Right forelimb (tissue), 1 donor: ENCODE measurements at places on chromosomes 3 and 15.

DNA sequence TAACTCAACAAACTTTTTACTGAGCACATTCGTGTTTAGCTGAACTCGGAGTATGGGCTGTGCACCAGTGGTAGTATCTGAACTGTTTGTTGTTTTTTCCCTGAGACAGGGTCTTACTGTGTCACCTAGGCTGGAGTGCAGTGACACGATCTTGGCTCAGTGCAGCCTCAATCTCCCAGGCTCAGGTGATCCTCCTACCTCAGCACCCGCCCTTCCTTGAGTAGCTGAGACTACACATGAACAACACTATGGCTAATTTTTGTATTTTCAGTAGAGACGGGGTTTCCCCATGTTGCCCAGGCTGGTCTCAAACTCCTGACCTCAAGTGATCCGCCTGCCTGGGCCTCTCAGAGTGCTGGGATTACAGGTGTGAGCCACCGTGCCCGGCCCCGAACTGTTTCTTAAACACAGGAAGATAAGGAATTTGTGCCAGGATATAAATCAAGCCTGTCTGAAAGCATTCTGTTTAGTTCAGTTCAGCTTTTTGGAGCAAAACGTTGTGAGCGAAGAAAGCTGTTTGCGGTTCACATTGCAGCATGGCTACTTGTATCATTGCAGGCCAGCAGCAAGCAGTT, 40.4 kb upstream of the SKOR1 start:
- DNase-seq: no peak

- no peak for DNase-seq
Observed at GRCh38 chr15:87623832-87624231, 632.7 kb downstream of the NTRK3 start.

GRCh38 chr3:64445109-64445943, 220.1 kb upstream of the PRICKLE2 start:
- DNase-seq: peak; percentile 79

GRCh38 chr3:105906836-105907235, 38.0 kb upstream of the CBLB start:
- DNase-seq: no peak

DNA sequence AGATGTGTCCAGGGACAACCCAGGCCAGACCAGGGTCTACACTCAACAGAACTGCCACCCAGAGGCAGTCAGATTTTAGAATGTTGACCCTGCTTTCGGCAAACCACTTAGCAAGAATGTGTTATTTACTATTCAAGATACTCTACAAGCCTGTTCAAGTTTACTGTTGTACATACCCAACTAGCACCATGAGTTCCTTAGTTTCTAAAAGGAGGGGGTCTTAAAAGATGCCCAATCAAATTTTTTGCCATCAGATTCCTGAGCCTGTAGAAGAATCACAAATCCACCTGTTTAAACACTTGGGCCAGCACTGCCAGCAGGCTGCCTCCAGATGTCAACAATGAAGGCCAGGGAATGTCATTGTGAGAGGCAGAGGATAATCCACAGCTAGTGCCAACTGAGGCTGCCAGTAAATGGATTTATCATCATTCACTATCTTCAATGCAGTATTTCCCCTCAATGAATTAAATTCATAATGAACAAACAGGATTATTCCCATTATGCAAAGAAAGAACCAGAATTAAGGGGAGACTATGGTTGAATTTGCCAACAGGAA, 43.5 kb upstream of the SNRPA1 start:
- no peak for DNase-seq

DNA sequence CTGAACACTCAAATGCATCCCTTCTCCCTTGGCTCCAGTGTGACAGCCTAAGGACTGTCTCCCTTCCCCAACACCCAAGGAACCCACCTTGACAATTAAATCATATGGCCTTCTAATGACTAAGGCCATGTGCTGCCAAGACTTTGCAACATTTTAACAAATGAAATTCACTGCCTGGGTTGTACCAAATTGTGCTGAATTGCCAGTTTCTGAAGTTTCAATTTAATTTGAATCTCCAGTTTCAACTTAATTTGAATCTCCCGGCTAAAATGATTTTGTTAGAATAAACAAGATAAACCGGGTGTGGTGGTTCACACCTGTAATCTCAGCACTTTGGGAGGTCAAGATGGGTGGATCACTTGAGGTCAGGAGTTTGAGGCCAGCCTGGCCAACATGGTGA, 72.4 kb upstream of the RAP2B start:
- no peak for DNase-seq

GRCh38 chr3:71462586-71462985, 120.9 kb downstream of the FOXP1 start:
- DNase-seq: no peak

- no peak for DNase-seq
Observed at GRCh38 chr3:189999718-190000117, 121.0 kb downstream of the P3H2 start.

- DNase-seq: no peak
Observed at GRCh38 chr15:75063338-75063737, 39.9 kb downstream of the PPCDC start.

DNA sequence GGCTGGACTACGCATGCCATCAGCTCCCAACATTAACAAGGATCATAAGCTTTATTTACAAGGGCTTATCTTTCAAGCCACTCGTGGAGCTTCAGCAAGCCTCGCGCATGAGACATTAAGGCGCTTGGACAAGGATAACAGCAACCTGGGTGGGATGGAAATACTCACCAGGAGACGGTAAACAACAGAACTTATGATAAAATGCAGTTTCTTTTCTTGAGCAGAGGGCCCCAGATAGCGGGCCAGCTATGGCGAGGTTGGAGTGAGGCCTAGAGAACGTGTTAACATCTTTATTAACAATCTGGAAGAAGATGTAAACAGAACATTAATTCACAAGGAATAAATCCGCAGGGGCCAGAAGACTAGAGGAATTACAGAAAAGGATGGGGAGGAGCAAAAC, 158.2 kb downstream of the NTRK3 start:
- DNase-seq: no peak

DNA sequence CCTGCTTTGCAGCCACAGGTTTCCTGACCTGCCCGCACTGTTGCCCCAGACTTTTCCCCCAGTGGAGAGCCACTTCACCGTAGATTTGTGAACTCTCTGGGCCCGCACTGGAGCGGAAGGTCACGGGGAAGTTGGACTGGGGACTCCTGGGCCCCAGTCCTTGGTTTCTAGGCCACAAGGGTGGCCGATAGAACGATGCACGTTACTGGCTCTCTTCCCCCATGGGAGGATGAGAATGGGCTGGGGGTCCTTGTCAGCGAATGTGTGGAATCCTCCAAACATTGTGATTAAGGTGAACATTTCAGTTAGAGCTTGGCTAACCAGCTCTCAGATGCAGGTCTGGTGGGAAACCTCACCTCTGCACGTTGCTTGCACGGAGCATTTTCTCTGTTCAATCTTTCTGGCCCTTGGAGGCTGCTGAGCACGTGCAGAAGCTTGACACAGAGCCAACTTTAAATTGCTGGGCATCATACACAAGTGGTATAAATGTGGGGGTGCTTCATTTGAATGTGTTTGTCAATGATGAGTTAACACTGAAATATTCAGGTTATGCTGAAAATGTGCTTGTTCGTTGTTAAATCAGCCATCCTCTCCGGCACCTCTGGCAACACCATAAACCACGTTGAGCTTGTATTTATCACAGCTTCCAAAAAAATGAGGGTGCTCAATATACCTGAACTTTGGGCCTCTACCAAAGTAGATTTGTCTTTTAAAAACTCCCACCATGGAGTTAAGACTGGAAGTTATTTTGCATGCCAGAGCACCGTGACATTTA, 976 bp downstream of the DIS3L start:
- no peak for DNase-seq

DNA sequence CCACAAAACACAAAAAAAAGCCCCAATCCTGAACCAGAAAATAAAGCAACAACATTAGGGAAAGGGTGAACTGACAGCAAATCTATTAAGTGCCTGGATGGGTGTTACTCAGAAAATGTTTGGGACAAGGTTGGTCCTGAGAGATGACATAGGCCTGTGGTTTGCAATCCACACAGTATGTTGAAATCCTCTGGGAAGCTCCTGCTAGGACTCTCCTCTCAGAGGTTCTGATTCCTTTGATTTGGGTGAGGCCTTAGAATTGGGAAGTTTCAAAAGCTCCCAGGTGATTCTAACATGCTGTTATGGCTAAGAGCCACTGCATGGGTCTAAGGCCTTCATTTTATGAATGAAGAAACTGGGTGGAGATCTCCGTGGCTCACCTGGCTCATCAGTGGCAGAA, 18.4 kb downstream of the CLDN1 start:
- no peak for DNase-seq

DNA sequence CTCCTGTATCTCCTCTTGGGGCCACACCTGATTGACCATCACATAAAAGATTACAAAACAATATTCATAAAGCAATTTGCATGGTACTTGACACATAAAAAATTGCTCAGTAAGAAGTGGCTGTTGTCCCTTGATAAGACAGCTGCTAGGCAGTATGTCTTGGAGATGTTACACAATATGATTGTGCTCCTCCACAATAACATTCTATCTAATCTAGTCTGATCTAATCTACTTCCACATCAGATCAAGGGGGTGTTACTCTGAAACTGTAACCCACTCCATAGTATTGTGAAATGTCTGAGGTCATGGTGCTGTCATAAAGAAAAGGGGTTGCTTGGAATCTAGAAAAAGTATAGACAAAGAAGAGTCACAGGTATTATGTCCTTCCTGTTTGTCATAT, 23.4 kb upstream of the AQP9 start:
- DNase-seq: no peak

DNA sequence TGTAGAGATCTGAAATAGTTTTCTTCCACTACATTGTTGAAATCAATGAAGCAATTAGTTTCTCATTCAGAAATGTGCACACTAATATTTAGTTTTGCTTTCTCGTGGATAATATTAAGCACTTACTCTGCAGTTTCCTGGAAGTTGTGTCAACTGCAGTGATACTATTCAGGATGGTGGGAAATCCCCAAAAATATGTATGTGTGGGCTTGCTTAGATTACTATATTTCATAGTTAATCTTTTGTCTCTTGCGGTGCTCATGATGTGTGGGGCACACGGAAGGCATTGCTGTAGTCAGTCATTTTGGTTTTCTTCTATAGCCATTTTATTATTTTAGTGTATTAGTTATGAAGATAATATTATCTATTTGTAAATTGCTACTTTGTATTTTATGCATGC, 19.7 kb downstream of the RAB11A start:
- no peak for DNase-seq

- DNase-seq: no peak
Observed at GRCh38 chr15:63198371-63199250, 9.2 kb downstream of the RAB8B start.

DNA sequence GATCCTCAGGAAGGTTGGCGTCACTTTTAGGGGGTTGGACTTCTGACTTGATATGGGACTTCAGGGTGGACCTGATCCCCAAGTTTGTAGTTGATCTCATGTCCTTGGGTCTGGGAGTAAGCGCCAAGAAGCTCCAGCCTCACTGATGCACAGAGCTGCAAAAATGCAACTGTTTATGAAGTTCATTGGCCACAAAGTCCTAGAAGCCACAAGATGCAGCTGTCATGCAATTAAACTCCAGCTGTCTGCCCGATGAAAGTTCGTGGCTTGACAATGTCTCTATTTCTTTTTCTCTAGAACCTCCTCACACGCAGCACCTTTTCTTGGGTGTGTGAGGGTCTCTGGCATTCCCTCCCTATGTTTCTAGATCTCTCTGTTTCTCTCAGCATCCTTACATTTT, 9.2 kb upstream of the ACAN start:
- no peak for DNase-seq

- DNase-seq: no peak
Observed at GRCh38 chr3:65490114-65490513, 548.6 kb downstream of the MAGI1 start.

DNA sequence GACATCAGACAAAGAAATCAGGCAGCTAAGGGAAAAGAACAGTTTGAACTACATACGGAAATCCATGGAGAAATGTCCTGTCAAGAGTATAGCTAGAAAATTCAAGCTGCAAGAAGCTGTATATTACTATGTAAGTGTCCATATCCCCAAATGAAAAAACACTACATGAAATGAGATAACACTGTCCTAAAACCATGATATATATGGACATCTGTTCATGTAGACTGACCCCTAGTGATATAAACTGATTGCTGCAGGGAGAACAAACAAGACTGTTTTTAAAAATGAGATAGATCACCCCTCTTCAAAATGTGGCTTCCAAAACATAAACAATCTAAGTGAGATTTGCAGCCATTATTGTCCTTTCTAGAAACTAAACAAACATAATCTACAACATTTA, 985.6 kb downstream of the EPHA3 start:
- DNase-seq: no peak

DNA sequence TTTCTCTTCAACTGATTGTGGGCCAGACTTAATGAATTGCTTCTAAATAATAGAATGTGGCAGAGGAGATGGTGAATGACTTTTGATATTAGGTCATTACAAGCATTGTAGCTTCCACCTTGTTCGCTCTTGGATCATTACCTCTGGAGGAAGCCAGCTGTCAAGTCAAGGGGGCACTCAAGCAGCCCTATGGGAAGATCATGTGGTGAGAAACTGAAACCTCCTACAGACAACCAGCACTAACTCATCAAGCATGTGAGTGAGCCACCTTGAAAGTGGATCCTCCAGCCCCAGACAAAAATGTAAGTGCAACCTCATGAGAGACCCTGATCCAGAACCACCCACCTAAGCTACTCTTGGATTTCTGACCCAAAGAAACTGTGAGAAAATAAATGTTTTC, 109.8 kb upstream of the TBC1D5 start:
- DNase-seq: no peak

DNA sequence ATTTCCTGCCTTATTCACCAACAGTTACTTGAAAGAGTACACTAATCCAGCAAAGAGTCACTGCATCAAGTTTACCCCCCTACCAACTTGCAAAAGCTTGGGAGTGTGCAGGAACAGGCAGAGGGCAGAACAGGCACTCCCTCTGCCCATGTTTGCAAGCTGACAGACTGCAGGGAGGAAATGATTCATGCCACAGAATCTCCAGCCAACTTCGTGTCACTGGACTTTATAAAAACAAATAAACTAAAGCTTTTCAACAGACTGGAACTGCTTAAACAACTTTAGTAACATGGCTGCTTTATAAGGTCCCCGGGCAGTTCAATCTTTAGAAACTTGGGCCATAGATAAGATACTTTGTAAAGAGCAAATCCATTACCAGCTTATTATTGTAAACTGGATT, 129.5 kb downstream of the THRB start:
- no peak for DNase-seq

- DNase-seq: no peak
Observed at GRCh38 chr15:78906316-78906620, 33.6 kb downstream of the MORF4L1 start.

DNA sequence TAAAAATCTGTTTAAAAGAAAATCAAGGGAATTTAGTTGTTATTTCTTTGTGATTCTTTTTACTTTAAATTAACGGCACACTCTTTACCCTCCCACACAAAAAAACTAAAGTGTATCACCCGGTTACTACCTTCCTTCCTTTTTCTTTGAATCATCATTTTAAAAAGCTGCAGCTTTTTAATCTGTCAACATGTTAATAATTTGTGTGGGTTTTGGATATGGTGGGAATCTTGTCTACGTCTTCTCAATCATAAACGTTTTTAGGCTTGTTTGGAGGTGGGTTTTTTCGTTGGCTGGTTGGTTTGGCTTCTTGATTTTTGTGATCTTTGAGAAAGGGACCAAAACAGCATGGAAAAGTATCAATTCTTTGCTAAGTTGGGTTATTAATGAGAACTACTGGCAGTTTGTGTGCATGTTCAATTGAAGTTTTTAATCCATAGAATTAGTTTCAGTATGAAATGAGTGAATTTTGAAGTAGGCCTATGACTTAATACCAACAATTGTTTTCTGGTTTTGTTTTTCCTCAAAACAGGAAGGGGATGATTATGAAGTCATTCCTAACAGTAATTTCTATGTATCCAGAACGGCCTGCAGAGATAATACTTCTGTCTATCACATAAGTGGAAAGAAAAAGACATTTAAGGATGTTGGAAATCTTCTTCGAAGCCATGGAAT, 4.5 kb downstream of the SMC4 start:
- no peak for DNase-seq
